ENCODE measurements at places on chromosomes 7 and 10.

- DNase-seq: no peak
Observed at GRCh38 chr10:35300063-35300699, 36.1 kb upstream of the CCNY start.

DNA sequence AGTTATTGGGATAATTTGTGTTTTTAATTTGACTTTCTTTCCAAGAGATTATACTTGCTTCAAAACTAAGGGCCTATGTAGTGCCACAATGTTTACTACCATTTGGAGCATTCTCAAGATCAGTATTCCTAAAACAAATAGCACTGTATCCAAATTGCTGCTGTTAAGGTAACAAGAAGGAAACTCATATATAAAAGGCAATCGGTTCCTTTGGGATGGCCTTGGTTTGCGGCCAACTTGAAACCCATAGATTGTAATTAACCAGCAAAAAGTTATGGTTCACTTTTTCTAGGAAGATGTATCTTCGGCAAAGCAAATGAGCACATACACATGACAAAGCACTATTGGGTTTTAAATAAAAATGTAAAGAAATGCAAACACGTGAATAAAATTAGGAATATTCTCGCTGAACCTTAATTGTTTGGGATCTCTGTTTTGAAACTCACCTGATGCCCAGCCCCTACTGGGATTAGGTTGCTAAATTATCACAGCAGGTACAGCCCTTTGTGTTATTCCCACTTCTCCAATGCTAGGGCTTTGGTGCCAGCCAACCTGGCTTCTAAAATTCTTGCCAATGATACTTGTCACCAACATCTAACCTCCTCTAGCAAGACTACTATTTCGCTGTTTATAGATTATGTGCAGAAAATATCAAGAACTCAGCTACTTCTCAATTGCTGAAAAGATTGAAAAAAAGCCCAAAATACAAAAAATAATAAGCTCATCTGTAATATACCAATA, 16.0 kb downstream of the CDNF start:
- no peak for DNase-seq

DNA sequence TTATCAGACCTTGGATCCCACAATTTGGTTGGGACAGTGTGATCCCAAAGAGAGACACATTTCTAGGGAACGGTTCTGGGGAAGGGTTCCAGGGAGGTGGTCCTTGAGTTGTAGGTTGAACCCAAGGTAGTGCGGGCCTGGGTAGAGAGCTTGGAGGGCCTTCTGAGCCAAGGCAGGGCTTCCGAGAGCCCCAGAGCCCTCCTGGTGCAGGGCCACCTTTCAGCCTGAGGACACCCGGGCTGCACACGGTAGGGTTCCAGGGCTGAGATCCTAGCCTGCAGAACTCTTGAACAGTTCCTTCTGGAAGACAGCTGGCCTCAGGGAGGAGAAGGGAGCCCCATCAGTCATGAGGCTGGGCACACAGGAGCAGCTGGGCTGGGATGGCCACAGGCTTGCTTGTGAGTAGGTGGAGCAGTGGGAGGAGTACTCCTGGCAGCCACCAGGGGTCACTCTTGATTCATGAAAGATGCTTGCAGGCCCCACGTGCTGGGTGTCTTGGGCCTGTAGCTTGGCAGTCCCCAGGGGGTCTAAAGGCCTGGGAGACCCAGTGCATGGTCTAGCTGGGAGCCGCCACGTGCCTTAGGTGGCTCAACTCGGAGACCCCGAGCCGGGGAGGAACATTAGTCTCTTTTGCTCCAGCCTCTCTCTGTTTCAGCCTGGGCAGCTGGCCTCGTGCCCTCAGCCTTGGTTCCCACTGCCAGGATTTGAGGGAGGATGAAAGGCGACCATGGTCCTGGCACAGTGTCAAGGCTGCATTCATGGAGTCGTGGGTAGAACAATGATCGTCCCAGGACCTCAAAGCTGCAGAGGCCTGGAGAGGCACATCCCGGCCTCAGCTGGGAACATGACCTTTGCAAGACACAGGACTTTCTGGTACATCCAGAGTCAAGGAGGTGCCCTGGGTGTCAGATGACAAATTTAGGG, 381.6 kb downstream of the TYW1 start:
- DNase-seq: peak; percentile 6

DNA sequence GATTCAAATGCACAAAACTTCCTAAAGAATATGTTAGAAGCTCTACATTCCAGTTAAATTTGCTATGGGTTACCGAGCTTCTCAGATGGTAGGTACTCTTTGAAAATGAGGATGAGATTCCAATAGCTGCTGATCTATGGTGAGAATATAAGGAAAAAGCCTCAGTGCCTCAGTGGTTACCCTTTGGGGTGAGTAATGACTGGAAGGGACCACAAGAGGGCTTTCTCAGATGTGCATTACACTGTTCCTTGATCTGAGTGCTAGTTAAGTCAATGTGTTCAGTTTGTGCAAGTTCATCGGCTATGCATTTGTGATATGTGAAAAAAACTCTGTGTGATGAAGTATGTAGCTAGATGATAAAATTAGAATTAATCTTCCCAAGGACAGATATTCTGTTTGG, 3.5 kb downstream of the NRCAM start:
- DNase-seq: no peak

GRCh38 chr10:24952707-24953645, 570 bp upstream of the PRTFDC1 start:
- peak; percentile 24 for DNase-seq
